Hair follicle dermal papilla cell (primary cell): ENCODE measurements at places on chromosomes 16 and 17. TPM values are rescaled to one million over a fixed set of nuclear protein-coding genes. Genes with fewer than 3 reads are reported as not detected.

CCDC40 gene
- 3.5 and 4.7 TPM in 2 replicates for total RNA-seq

GLOD4 gene
- 31.3 and 42.4 TPM in 2 replicates for total RNA-seq

CSH1 gene
- total RNA-seq = not detected in 2 replicates

C17orf78 gene
- not detected in 2 replicates for total RNA-seq

OSGIN1 gene
- total RNA-seq = 2.8 and 3.9 TPM in 2 replicates

WNT3 gene
- 1.8 and 1.9 TPM in 2 replicates for total RNA-seq

GPR179 gene
- not detected in 2 replicates for total RNA-seq

GPRC5C gene
- total RNA-seq = 3.2 and 5.0 TPM in 2 replicates

FUS gene
- 49.4 and 53.2 TPM in 2 replicates for total RNA-seq

SGSH gene
- total RNA-seq = 17.4 and 18.5 TPM in 2 replicates

NUFIP2 gene
- total RNA-seq = 59.1 and 69.6 TPM in 2 replicates

ABCC11 gene
- total RNA-seq = under 0.01 TPM in 2 replicates

CENPX gene
- 13.5 and 14.9 TPM in 2 replicates for total RNA-seq

NPIPB6 gene
- not detected in 2 replicates for total RNA-seq

CNTNAP4 gene
- 0.12 and 0.16 TPM in 2 replicates for total RNA-seq

GDPD1 gene
- total RNA-seq = 0.97 and 1.2 TPM in 2 replicates

TMEM238L gene
- not detected in 2 replicates for total RNA-seq

RAPGEFL1 gene
- total RNA-seq = 1.1 and 4.2 TPM in 2 replicates

PTX4 gene
- 0.12 and 0.16 TPM in 2 replicates for total RNA-seq

MYLK3 gene
- 0.12 and 0.16 TPM in 2 replicates for total RNA-seq

VAT1L gene
- 0.12 and 1.5 TPM in 2 replicates for total RNA-seq

MYL4 gene
- total RNA-seq = not detected in 2 replicates

SP2 gene
- 2.8 and 3.3 TPM in 2 replicates for total RNA-seq
